AML-193 (cell line): ENCODE measurements at places on chromosomes 7 and 10.

GRCh38 chr10:9613338-9614075 lies 1404.2 kb upstream of the CELF2 start:
- DNase-seq: no peak

- no peak for DNase-seq
Measured at GRCh38 chr7:3914051-3914775, 613.2 kb downstream of the SDK1 start.

DNA sequence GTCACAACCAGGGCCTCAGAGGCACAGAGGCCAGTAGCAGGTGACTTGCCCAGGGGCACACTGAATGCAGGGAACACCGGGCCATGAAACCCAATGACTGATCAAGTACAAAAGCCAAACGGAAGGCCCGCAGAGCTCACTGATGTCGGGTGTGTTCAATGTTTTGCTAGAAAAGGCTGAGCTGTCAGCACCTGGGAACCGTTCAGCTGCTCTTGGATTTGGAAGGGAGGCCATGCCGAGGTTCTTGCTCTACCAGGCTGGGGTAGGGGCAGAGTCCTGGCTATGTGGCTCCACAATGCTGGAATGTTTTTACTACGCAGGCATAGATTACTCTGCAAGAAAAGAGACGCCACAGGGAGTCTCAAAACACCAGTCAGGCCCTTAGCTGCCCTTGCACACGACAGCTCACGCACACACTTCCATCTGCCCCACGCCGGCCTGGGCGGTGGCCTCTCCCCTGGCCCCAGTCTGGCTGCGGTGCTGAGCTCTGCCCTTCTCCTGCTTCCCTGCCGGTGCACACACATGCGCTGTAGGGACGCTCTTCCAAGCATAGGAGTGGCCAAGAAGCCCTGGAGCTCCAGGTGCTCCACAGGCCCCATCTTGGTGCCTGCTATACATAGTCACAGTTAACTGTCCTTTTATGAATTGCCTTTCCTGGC lies 79.9 kb downstream of the ZRANB1 start:
- no peak for DNase-seq

GRCh38 chr10:57675125-57675524 lies 592.6 kb downstream of the IPMK start:
- DNase-seq: no peak

DNA sequence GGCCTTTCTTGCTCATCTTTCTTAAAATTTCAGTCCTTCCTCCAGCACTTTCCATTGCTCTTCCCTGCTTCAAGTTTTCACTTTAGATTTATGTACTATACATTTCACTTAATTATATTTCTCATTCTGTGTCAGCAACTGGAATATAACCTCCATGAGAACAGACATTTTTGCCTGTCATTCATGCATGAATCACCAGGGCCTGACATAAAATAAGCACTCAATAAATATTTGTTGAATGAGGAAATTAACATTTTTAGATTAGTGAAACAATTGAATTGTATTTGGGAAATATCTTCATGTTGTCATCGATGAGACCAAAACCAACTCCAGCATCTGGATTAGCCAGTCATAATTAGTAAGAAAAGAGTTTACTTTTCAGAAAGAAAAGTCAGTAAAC lies 6.1 kb downstream of the SAMD9L start:
- no peak for DNase-seq

DNA sequence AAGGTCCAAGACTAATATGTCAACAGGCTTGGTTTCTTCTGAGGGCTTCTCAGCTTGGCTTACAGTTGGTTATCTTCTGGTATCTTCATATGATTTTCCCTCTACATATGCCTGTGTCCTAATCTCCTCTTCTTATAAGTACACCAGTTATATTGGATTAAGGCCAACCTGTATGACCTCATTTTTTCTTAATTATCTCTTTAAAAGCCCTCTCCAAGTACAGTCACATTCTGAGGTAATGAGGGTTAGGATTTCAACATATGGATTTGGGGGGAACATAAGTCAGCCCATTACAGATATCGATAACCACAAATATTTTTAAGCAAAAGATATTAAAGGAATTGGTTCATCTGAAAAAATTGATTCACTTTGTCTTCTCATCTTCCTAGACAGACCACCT lies 49.2 kb downstream of the IQUB start:
- no peak for DNase-seq
